Germinal center (tissue), 1 donor: ENCODE measurements at places on chromosomes 5 and 9.

DNA sequence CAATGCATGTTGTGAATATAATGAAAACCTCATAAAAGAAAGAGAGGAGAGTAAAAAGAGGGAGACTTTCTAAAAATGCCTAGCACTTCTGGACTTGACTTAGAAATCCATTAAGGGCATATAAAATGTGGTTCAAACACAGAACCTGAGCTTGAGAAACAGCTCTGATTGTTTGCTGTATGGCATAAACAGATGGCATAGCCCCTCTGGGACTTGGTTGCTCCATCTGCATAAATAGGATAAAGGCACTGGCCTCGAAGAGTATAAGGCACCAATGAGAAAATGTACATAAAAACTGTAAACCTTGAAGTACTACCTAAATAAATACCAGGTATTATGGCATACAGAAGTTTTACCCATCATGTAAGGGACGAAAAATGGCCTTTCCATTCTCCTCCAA is 23.8 kb downstream of the MRPS27 start:
- DNase-seq: no peak

GRCh38 chr5:142821733-142822487 is 51.7 kb downstream of the ARHGAP26 start:
- DNase-seq: no peak

- no peak for DNase-seq
Measured at GRCh38 chr5:31235381-31235780, 41.9 kb downstream of the CDH6 start.

- DNase-seq: no peak
Measured at GRCh38 chr5:80177236-80177635, 78.6 kb downstream of the SERINC5 start.

DNA sequence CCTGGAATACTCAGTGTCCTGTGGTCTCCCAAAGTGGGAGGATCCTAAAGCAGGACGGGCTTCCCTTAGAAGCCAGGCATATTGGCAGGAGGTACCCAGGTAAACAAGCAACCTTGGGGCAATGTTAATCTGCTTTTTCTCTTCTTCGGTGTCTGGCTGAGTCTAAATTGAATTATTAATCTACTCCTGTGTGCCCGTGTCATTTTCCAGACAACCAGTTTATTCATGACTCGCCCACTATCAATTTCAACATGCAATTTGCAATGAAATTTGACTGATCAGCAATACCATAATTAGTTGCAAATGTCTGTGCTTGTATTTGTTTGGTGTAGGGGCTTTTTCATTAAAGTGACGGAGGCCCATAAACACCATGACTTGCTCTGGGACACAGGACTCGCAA is 32.9 kb upstream of the JADE2 start:
- DNase-seq: no peak

- no peak for DNase-seq
Measured at GRCh38 chr9:92737611-92738299, 26.9 kb downstream of the BICD2 start.

- no peak for DNase-seq
Measured at GRCh38 chr9:122381206-122381950, 10.6 kb downstream of the PTGS1 start.

DNA sequence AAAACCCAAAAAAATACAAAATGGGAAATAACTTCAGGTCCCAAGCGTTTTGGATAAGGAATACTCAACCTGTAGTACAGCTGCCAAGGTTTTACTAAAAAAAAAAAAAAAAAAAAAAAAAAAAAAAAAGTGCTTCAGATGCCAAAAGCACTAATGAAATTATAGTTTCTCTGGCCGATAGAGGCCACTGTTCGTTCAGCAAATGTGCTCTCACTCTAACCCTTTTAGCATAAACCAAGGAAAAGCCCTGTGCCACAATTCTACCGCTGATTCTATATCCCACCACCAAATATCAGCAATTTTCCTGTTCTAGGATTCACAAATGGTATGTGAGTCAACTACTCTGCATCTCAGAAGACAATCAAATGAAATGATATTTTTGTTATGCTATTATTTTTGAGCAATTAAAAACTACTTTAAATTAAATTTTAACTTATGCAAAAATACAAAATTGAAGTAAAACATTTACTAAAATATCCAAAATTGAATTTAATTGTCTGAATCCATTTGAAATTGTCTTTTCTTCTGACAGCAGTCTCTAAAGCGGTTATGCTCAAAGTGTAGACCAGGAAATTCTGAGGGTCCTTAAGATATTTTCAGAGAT is 79.8 kb downstream of the RICTOR start:
- DNase-seq: peak; percentile 10

DNA sequence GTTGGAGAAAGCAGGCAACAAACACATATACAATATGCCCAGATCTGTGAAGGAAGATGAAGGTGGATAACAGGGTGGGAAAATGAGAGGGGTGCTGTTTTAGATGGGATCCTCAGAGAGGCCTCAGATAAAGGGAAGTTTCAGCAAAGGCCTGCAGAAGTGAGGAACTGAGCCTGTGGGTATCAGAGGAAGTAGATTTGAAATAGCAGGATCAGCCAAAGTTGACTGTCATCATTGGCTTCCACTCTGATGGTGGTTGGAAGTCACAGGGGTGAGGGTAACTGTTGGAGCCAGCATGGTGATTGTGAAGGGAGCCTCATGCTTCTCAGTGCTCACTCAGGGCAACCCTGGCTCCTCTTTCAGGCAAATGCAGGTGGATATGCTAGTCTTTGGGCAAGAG is 607.2 kb upstream of the CLINT1 start:
- no peak for DNase-seq

DNA sequence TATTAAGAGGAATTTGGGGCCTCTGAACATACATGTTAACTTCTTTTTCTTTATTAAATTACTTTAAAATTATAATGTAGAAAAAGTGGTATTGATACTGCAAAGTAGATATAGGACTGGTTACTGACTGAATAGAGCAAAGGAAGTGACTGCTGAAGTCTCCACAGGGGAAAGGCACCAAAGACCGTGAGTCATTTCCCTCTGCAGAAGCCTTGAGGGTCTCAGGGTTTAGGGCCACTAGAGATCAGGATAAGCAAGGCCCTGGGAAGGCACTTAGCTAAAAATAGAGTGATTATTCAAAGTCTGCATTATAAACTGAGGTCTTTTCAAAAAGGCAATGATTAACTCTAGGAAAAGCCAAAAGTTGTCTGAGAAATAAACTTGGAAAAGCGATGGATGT is 44.7 kb upstream of the ITGA1 start:
- DNase-seq: no peak

DNA sequence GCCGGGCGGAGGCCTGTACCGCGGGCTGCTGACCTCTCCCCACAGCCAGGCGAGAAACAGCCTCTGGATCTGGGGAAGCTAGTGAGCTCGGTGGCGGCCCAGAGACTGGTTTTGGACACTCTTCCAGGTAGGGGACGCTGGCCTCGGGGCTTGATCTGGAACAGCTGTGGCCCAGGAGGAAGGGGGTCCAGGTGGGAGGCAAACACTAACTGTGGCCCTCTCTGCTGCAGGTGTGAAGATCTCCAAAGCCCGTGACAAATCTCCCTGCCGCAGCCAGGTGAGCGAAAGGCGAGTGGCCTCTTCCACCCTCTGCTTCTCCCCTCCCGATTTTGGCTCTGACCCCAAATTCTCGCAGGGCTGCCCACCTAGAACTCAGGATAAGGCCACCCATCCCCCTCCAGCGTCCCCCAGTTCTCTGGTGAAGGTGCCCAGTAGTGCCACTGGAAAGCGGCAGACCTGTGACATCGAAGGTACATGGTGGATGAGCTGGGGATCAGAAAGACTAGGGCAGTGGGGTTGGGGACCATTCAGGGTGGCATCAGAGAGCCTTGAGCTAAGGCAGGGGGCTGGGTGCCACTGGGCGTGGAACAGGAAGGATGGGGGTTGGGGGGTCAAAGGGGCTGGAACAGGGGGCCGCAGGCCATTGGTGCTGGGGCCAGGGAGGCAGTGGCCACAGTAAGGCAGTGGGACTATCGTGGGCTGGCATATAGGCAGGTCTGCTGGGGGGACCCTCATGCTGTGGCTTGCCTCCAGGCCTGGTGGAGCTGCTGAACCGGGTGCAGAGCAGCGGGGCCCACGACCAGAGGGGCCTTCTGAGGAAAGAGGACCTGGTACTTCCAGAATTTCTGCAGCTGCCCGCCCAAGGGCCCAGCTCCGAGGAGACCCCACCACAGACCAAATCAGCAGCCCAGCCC is 12.9 kb upstream of the SLC34A1 start:
- no peak for DNase-seq

- DNase-seq: no peak
Measured at GRCh38 chr9:124016175-124017050, 4.8 kb downstream of the LHX2 start.

DNA sequence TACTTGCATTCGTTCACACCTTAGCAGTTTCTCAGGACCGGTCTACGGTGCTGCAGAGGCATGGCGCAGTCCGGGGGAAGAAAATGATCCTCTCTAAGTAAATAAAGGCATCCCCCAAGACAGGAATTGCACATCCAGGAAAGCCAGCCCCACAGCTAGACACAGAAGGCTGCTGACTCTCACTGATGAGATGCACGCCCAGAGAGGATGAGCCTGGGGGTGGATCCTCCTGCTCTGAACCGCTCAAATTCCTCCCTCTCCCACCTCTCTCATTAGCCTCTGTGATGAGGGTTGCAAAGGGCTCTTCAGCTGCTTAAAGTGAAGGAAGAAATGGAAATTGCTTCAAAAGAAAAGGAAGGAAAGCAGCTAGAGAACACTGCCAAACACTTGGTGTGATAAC is 132.4 kb downstream of the TTLL11 start:
- no peak for DNase-seq

- DNase-seq: no peak
Measured at GRCh38 chr5:77337686-77338085, 127.2 kb downstream of the PDE8B start.

DNA sequence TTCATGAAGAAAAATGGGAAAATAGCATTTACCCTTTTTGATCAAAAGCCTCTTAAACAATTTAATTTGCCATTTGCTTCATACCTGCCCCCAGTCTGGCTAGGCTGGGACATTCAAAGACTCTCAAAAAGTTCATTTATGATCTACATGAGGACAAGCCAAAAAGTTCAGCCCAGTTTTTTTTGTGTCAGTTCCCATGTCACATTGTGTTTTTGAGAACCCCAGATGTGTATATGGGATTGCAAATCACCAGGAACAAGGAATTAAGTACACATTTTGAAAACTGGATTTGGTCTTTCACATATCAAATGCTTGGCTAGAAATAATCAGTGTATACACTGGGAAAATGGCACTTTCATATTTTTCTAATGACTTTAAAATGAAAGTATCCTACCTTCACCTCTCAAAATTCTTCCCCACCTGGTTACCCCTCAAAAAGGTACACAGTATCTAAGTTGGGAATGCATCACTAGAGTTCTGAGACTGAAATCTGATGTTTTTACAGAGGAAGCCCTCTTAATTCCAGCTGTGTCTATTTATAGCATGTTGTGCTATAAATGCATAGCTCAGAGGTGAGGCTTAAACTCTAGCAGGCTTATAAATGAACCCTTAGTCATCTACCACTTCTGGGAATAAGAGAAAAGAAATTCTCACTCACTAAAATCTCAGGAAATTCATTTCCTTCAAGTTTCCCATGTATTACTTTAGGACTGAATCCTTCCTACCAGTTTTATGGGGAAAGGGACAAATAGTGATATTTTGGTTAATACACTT is 9.3 kb downstream of the STOM start:
- DNase-seq: no peak

GRCh38 chr5:176955895-176956294 is 50.7 kb downstream of the UIMC1 start:
- no peak for DNase-seq

DNA sequence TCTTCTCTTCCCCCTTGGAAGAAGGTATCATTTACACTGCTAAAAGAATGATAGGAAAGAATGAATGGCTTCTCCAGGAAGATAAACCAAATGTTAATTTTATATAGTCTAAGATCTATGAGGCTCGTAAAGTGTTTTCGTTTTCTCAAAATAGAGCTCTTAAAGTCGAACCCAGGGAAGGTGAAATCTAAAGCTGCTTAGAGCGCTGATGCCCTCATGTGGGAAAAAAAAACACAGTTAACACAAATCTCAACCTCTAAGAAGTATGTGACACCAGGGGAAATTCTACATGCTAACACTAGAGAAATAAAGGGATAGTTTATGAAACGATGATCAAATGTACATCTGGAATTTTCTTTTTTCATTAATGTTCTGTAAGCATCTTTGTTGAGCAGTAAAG is 257.9 kb downstream of the RASEF start:
- DNase-seq: no peak

DNA sequence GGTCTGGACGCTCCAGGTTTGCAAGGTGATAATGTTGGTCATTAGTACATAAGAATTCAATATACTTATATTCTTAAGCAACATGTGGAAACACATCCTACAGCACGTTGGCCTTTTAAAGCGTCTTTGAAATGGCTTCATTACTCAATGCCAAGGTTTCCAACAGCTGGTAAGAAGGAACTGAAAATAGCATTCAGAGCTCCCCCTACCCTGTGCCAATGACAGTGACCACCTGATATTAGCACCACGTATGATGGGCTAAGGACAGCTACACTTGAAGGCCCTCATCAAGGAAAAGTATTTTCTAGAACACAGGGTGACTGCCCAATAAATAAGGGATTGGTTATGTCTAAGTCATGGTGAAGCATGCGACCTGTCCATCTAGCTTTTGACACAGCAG is 9.9 kb downstream of the ZNF622 start:
- no peak for DNase-seq

- DNase-seq: no peak
Measured at GRCh38 chr5:35153375-35153932, 76.8 kb downstream of the PRLR start.

GRCh38 chr5:62340392-62340791 is 34.4 kb downstream of the KIF2A start:
- peak; percentile 30 for DNase-seq

DNA sequence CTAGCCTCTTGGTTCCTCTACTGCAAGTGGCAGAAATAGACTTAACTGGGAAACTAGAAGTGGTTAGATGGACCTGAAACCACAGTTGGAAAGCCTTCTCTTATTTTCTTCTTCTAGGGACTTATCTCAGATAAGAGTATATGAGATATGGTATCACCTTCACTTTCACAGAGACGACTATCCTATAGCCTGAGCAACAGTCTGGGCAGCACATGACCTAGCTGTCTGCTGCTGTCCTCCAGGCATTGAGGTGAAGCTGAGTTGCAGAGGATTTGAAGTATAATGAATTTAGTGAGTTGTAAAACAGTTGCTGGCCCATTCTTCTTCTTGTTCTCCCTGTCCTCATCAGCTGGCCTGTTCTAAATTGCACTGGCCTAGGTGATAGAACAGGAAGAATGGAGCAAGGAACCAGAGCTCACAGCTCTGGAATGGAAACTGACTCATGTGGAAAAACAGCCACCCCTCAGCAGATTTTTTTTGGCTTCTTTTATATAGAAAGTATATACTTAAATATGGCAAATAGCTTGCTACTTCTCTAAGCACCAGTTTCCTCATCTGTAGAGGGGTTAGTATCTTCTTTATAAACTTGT is 27.8 kb downstream of the RECK start:
- DNase-seq: no peak

- DNase-seq: no peak
Measured at GRCh38 chr5:135671966-135672365, 93.2 kb upstream of the CXCL14 start.

- no peak for DNase-seq
Measured at GRCh38 chr9:137040568-137040967, 5.4 kb downstream of the NPDC1 start.
